NCI-H2171 treated with DMSO at 0.1 percent for 48 hours (cell line): ENCODE measurements at places on chromosomes 16 and 17.

DNA sequence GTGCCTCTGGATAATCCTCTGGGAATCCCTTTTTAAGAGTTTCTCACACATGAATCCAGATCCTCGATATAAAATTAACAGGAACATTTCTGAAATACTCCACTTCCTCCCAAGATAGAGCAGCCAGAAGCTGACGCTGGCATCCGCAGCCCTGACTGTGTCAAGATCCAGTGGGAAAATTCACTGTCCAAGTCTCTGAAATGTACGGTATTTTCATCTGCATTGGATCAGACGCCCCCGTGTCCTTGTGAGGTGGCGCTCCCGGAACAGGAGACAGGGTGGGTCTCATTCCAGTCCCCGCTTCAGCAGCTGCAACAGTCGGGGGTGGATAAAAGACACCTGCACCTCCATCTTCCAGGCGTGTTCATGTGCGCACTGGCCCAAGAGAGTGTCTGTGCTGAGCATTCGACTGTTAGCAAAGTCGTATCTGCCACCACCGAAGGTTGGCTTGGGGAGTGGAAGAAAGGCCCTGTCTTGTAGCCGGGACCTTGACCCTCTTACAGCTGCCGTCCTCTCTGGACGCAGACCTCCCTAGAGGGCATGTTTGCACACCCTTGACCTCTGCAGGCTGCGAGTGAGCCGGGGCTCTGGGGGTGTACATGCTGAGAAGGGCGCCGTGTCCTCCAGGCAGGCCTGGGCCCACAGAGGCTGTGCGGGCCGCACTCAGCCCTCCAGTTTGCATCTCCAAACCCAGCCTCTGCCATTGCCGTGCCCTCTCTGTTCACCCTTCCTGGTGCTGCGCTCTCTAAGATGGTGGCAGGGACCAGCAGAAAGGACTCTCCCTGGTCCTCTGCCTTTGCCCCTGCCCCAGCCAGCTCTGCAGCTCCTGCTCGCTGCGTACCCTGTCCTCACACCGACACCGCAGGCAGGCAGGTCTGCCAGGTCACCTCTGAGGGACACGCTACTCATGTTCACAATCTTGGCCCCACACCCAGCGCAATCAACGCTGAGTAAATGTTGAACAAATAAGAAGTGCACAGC lies 72.0 kb upstream of the CHMP6 start:
- no peak for DNase-seq

GRCh38 chr16:59170099-59170712 lies 436.1 kb upstream of the GOT2 start:
- DNase-seq = no peak

GRCh38 chr17:386141-386876 lies 33.7 kb upstream of the RPH3AL start:
- peak; percentile 17 for DNase-seq

DNA sequence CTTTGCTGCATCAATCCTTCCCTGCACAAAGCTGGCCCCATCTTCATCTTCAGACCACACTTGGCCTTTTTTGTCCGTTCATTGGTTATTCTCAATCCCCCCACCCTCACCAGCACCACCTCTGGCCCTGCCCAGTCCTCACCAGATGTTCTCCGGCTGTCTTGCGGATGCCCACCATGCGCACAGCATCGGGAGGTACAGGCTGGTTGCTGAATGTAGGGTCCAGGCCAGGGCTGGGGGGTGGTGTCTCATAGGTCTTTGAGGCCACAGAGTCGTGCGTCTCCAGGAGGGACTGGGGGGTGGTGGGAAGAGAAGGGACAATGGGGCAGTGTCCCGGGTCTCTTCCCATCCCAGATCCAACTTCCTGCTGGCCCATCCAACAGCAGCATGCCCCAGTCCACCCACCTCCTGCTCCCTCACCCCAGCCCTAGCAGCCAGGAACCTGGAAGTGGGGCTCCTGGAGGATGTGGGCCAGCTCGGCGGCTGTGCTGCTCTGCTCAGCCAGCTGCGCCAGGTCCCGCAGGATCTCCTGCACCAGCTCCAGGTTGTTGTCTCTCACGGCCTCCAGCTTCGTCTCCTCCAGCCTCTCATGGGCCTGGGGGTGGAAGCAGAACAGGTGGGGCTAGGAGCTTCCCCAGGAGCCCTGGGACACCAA lies 24.4 kb downstream of the MPP2 start:
- no peak for DNase-seq
